Myocyte (in vitro differentiated cells): ENCODE measurements at places on chromosomes 16 and 17.

DNA sequence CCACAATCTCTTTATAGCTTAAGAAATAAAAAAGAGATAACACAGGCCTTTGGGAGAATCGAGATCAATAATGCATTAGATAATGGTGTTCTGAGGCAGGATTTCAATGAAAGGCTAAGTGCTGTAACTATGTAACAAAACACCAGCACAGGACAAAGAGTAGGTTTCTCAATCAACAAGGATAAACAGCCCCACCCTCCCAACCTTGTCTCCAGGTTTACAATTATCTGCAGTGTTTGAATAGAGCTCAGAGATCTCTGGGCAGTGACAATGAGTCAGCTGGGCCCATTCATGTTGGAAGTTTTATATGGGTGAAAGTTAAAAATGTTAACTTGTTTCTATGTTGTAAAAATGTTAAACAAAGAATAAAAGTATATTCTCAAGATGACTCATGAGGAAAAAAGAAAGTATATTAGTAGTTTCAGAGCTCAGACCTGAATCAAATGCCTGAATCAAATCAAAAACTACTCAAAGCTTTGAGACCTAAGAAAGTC is 17.0 kb upstream of the KRT20 start:
- no peak for DNase-seq

DNA sequence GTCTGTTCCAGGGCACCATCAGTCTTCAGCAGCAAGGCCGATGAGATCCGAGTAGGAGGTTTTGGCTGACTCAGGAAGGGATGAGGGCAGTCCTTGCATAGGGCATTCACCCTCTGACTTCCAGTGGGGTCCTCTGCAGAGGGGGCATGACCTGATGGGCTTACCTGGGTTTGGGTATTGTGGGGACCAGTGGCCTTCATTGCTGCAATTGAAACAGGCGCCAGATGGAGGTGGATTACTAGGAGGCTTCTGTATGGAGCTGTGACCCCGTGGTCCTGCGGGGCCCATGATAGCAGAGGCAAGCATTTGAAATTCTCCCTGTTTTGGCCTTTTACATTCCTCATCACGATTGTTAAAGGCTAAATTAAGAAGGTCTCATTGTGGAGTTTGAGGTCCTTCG is 2448.7 kb downstream of the TP53TG3F start:
- DNase-seq = no peak

- no peak for DNase-seq
Measured at GRCh38 chr16:57651344-57652333, 16.5 kb upstream of the ADGRG3 start.

- DNase-seq = no peak
Measured at GRCh38 chr16:16100631-16101030, 122.7 kb downstream of the ABCC6 start.

DNA sequence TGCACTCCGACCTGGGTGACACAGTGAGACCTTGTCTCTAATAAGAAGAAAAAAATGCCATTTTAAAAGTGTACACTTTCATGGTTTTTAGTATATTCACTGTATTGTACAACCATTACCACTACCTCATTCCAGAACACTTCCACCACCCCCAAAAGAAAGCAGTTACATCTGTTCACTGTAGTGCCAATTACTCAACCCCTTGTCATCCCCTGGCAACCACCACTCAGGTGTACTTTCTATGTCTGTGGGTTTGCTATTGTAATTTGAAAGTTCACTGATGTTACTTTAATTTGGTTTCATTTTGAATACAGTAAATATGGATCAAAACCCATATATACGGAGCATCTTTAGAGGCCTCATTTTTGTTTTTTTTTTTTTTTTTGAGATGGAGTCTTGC is 6.1 kb downstream of the ZG16 start:
- DNase-seq = no peak

DNA sequence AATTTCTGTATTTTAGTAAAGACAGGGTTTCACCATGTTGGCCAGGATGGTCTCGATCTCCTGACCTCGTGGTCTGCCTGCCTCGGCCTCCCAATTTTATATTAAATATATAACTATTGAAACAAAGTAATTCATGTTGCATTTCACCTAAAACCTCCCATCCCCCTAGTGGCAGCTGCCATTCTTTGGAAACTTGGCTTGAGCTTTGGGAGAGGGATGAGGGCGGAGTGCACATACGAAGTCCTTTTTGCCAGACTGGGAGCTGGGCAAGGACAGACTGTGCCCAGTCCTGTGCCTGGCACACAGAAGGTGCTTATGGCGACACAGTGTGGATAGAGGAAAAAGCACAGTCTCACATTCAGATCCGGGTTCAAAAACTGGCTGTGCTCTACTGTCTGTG is 83.8 kb downstream of the NETO2 start:
- DNase-seq = no peak

- DNase-seq = no peak
Measured at GRCh38 chr16:51951668-51952298, 595.2 kb downstream of the TOX3 start.

- DNase-seq = no peak
Measured at GRCh38 chr16:77214411-77215138, 15.4 kb downstream of the SYCE1L start.

DNA sequence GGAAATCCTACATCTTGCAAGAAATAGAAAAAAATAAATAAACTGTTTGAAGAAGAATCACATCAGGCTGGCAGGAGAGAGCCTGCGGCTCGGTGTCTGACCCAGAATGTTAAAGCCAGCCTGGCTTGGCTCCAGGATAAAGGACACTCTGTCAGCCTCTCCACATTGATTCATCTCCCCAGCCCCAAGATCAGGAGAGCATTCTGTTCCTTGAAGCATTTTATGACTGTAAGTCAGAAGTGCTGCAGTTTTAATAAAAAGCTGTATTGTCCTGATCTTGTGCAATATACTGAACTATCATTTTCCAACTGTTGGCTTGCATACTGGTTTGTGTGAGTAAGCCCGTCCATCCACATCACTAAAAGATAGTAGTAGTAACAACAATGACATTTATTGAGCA is 426.6 kb downstream of the HAPSTR1 start:
- no peak for DNase-seq

DNA sequence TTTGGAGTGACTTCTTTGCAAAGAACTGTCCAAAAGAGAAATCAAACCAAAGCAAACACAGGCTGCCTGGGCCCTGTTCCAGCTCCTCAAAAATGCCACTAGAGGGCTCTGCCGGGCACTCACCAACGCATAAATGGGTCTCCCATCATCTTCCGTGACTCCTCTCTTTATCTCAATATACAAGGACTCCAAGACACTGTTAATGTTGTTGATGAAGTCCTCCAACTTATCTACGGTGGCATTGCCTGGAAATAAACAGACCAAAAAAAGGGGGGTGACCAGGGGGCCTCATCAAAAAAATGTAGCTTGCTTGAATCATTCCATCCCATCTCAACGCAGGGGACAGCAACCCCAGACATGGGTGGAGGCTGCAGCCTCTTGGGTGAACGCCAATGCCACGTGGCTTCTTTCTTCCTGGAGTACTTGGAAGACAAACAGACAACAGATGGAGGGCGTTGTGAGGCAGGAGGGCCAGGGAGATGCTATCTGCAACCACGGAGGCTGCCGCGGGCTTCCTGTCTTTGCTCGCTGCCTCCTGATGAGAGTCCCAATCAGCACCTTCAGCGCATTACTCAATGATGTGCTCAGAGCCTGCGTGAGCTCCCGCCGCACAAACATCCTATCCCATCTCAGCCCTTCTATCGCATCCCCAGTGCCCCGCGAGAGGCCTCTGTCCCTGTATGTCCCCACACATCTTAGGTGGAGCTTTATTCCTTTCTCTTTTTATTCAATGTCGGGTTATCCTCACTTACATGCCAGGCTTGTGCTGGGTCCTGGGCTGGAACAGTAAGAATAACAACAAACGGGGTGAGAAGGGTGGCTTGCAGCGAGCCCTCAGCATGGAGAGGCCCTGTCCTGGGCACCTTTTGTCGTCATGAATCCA is 32.0 kb downstream of the KDM8 start:
- peak; percentile 85 for DNase-seq

DNA sequence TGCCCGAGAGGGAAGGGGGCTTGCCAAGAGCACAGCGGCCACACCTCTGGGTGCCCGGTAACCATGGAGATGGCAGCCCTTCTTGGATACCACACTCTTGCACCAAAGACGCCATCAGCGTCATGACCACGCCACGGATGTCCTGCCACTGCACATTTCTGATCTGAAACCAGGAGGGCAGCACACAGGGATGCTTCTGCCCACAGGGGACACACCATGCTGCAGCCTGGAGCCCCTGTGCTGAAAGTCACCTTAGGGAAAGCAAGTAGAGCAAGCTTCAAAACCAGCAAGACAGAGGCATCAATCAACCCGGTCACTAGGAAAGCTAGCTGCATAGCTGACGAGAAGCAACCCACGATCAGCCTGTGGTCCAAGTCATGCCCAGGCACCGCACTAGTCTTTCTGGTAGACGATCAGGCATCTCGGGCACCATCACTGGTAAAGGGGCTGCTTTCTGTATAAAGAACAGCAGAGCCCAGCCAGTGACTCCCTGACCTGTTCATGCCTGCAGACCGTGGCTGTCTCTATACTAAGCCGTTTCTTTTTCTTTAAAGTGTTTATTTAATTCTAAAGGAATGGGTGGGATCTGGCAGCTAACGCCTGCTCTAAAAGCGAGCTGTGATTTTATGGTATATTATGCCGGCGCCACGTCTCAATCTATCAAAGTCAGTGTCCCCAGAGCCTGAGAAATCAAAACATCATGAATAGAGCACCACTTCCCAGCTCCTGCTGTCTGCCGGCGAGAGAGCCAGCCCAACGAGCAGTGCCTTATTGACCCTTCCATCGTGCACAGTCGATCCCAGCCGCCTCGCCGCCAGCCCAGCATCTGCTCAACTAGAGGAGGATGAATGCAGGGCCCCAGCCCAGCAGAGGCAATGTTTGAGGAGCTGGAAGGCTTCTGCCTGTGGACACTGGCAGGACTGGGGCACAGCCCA is 244.7 kb downstream of the RBFOX3 start:
- DNase-seq = no peak

DNA sequence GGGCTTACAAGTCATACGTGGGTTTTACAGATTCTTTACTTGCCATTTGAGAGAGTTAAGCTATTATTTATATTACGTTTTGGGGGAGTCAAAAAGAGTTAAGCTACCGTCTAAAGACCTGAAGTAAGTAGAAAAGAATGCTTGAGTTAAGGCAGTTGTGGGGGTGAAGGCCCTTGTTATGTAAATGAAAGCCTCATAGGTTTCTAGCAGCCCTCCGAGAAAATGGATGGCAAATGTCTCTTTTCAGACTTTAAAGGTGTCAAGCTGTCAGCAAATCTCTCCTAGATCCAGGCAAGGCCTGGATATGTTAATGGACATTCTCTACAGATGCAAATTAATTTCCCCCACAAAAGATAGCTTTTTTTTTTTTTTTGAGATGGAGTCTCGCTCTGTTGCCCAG is 7.2 kb upstream of the EIF4A3 start:
- no peak for DNase-seq

- no peak for DNase-seq
Measured at GRCh38 chr17:80703142-80703478, 158.5 kb downstream of the RPTOR start.

DNA sequence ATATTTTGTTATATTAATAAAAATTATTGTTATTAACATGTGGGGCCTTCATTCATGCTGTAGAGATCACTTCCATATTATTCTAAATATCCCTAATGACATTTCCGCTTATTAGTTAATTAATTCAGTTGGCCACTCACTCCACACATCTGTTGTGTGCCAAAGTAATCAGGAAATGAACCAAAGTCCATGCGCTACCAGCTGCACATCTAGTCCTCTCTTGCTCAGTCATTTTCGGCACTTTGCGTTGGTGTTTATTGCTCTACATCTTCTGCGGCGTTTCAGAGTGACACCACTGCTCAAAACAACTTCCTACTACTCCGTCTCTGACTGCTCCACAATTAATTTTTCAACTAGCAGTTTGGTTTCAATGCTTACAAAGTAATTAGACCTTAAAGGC is 101.4 kb upstream of the ZFHX3 start:
- DNase-seq = no peak

DNA sequence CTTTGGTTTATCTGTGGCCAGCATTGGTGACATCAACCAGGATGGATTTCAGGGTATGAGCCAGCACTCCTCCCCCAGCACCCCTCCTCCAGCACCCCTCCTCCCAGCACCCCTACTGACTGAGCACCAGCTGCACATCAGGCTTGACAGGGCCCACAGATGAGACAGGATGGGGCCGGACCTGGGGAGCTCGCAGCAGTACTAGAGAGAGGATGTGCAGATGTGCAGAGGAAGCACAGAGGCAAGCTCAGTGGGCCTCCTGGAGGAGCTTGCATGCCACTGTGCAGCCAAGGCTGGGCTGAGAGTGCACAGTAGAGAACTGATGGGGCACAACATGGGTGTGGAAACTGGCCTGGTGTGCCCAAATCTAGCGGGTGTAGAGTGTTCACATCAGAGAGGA is 16.2 kb downstream of the ITGA3 start:
- DNase-seq = no peak

GRCh38 chr17:64491034-64491860 is 5.6 kb downstream of the POLG2 start:
- peak; percentile 54 for DNase-seq

DNA sequence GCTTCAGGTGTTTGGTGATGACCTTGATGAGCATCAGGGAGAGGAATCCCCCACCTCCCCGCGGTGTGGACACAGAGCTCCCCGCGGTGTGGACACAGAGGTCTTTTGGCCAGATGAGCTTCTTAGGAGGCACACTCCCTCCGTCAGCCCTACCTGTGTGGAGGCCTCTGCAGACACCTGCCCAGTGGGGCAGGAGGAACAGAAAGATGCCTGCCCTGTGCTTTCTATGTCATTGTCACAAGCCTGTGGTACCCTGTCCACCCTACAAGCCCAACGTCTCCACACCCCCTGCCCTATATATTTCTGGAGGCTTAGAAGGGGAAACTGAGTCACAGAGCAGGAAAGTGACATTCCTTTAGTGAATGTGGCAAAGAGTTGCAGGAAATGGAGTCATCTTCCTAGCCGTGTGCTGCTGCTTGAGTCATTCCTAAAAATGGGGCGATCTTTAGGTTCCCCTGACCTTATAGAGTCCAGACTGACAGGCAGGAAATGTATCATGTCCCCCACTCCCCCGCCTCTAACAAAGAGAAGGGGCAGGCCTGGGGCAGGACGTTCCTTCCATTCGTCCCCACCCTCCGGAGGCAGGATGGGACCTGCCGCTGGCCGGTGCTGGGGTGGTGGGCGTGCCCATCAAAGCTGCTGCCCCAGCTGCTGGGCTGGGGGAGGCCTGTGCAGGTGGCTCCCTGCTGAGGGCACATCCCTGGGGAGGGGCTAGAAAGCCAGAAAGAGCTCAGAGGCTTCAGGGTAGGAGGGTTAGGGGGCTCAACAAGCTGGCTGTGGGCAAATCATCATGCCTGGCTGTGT is 1.0 kb upstream of the C16orf74 start:
- no peak for DNase-seq
